Lower leg skin (tissue), 4 donors: ENCODE measurements at places on chromosomes 5 and 9.

GRCh38 chr9:125644819-125645507 lies 62.0 kb downstream of the MAPKAP1 start:
- DNase-seq, result no peak

- DNase-seq, result peak; percentile 85
Observed at GRCh38 chr9:127132921-127133647, 10.6 kb upstream of the ANGPTL2 start.

GRCh38 chr5:78295035-78295961 lies 800 bp upstream of the AP3B1 start:
- DNase-seq, result peak; percentile 20

GRCh38 chr5:180313677-180314505 lies 22.0 kb upstream of the MAPK9 start:
- DNase-seq, result no peak

- DNase-seq, result no peak
Observed at GRCh38 chr5:135237748-135238103, 161.3 kb downstream of the MACROH2A1 start.

- DNase-seq, result no peak
Observed at GRCh38 chr9:114803479-114804265, 2.2 kb downstream of the TNFSF15 start.

DNA sequence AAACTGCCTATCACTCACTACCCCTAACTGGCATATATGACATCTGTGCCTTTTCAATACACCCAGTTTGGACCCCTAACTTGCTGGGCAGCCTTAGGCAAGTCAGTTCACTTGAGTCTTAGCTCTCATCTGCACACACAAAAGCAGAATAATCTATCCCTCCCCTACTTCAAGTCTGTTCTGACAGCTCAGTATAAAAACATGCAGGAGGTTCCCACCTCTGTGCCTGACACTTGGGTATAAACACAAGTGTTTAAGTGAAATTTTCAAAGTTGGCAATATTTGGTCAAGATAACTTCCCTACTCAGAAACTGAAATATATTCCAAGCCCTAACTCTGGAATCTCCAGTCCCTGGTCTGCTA lies 12.6 kb downstream of the HNRNPH1 start:
- DNase-seq, result no peak

DNA sequence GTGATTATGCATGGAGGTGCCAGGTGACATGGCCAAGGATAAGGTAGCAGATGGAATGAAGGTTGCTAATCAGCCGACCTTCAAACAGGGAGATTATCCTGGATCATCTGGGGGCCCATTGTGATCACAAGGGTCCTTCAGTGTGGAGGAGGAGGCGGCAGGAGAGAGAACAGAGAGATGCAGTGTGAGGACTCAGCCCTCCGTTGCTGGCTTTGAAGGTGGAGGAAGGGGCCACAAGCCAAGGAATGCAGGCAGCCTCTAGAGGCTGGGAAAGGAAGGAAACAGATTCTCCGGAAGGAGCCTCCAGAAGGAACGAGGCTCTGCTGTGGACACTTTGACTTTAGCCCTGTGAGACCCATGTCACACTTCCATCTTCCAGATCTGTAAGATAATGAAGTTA lies 27.4 kb upstream of the EEIG1 start:
- no peak for DNase-seq

GRCh38 chr5:140340605-140341121 lies 5.7 kb downstream of the HBEGF start:
- DNase-seq, result no peak

- peak; percentile 20 for DNase-seq
Observed at GRCh38 chr5:79020861-79021561, 35.9 kb upstream of the ARSB start.

- no peak for DNase-seq
Observed at GRCh38 chr5:643811-644271, 31.7 kb downstream of the CEP72 start.

- no peak for DNase-seq
Observed at GRCh38 chr5:91955610-91956009, 572.5 kb upstream of the ARRDC3 start.

- DNase-seq, result no peak
Observed at GRCh38 chr9:82680179-82680935, 382.6 kb downstream of the RASEF start.

- no peak for DNase-seq
Observed at GRCh38 chr5:71719063-71719964, at the start of gene CARTPT. CARTPT (plus strand) TSS chr5:71719275; CDS start chr5:71719294, 19 bp downstream.

DNA sequence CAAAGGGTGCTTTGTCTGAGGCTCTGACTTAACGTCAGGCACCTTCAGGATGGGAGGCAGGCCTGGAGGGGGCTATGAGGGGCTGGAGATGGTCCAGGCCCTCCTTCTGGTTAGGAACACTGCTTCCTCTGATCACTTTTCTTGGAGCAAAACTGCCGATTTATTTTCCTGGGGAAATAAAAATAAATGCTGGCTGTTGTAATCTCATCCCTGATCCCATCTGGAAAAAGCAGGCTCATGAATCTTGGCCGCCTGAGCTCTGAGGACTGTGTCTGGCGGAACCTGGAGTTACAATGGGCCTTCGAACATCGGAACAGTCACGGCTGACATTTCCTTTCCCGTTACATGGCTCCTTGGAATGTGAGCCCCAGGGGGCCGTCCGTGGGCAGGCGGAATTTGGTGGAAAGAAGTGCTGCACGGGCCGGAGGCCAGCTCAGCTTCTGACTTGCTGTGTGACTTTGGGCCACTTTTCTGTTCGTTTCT lies 157.8 kb downstream of the RGS3 start:
- DNase-seq, result peak; percentile 69

GRCh38 chr9:4714266-4715016 lies 26.6 kb downstream of the AK3 start:
- DNase-seq, result no peak

- no peak for DNase-seq
Observed at GRCh38 chr9:15220658-15221318, 86.2 kb downstream of the TTC39B start.

GRCh38 chr5:64971513-64971912 lies 202.8 kb downstream of the CWC27 start:
- no peak for DNase-seq

DNA sequence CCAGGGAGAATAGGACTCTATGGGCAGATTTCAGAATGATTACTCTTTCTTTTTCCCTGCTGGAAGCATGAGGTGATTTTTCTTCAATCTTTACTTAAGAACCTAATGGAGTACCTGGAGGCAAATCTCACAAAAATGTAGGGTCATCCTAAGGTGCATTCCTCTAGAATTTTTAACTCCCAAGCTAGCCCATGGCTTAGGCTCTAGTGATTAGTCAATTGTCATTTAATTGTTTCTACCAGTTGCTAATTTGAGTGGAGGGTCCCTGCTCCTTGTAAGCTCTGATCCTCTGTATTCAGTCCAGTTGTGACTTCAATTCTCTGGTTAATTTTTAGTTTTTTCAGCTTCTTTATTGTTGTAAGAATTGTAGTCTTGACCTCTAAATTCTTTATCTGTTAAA lies 467.0 kb downstream of the HTR1A start:
- DNase-seq, result no peak

DNA sequence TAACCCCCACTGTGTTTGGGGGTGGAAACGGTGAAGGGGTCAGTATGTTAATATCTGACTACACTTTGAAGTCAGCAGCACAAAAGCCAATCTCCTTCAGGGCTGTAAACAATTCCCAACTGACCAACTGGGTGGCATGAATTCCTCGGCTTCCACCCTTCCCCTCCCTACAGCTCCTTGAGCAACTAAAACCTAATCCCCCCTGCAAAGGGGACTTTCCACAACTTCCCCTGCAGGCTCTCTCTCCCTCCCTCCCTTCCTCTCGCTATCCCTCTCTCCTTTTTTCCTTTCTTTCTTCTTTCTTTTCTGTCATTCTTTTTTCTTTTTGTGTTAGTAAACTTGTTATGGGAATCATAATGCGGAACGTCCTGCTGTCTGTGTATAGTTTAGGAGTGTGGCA lies 65.1 kb upstream of the PTCH1 start:
- no peak for DNase-seq

DNA sequence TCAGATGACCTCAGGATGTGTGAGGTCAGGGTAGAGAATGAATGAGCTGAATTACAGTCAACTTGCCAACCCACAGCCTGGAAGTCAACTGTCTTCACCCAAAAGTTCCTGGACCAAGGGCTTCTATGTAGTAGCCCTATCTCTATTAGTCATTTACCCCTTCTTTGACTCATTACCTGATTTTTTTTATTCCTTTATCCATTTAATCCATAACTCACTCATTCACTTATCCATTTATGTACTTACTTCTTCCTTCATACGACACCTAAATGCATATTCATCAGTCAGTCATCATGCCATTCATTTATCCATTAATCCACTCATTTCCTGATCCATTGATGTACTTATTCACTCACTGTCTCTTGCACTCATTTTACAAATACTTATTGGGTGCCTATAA lies 212.7 kb downstream of the PAPPA start:
- DNase-seq, result no peak

- no peak for DNase-seq
Observed at GRCh38 chr5:30390095-30390494, 803.4 kb upstream of the CDH6 start.

DNA sequence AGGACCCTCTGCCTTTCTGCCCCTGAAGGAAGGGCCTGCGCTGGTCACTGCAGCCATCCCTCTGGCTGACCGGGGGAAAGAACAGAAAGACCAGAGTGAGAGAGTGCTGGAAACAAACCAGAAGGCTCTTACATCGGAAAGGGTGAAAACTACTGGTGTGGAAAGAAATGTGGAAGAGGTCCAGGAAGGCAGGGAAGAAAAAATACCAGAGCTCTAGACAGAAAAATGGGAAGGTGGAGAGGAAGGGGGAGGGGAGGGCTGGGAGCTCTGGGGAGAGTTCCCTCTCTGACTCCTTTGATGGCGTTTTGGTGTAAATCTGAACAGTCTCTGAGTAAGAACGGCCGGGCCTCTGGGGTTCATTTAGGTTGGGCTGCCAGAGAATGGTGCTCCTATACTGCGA lies 47.7 kb downstream of the COL23A1 start:
- DNase-seq, result no peak

DNA sequence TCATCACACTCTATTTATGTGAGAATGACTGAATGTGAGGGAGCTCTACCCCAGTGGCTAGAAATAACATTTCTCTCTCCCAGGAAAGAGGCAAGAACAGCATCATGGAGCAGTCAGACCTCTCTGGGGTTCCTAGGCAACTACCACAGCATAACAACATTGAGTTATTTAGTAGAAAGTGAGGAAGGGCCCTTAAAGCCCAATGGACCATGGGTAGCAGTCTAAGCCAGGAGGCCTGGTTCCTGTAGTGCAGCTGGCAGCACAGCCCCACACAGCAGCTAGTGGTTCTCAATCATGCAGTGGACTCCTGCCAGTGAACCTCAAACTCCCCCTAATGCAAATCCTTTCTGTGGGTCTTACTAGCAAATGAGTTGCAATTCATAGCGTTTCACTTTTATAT lies 55.3 kb downstream of the SPEF2 start:
- no peak for DNase-seq

DNA sequence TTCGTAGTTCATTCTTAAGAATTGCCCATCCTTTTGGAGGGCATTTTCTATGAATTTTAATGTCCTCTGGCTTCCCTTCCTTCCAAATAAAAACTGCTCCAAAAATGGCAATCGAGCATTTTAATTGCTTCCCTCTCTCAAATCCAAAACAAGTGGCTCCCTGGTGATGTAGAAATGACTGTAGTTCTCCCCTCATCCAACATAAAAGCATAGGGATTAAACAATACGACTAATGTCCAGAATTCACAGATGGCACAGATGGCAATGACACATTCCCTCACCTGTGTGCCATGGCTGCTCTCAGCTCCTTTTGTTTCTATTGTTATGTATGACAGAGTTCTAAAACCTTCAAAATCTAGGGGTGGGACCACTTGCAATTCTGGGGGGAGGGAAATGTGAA lies 417.3 kb downstream of the RAB3C start:
- no peak for DNase-seq

DNA sequence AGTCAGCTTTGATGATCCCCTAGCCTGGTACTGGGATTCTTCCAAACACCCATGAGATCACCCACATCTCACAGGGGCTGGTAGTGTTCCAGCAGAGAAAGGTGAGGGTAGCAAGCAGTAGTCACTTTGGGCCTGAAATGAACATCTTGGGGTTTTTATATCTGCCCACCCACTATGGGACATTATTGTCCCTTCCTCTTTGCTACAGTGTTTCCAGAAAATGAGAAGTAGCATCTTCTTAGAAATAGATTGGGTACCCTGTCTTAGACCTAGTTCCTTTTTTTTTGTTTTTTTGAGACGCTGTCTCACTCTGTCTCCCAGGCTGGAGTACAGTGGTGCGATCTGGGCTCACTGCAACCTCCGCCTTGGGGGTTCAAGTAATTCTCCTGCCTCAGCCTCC lies 249.2 kb upstream of the ANKRD55 start:
- DNase-seq, result no peak

DNA sequence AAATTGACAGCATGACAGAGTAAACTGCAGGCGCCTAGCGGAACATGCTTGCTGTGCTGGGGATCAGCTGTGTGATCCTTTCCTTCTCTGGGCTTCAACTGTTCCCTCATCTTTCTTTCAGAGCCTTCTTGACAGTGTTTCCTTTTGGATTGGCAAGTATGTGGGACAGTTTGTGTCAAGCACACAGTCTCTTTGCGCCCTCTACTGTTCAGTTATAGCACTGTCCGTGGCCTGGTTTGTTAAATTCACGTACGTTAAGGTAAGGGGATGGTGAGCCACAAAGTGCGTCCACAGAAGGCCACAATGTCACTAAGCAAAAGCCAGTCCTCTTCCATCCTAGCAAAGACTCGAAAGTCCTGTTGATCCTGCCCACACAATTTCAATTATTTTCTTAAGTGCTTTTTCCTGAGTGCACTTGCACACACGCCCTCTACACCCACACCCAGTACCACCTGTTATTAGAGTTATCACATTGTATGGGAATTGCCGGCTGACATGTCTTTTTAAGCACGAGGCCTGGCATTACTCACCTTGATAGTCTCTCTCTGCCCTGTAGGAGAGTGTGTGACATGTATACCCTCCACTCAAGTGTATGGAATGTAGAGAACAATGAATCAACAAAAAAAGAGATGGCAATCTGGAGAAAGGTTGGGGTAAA lies 22.5 kb upstream of the PTPN3 start:
- DNase-seq, result peak; percentile 88

- no peak for DNase-seq
Observed at GRCh38 chr9:95607507-95607906, 90.7 kb upstream of the PTCH1 start.
